ENCODE measurements at places on chromosomes 1 and 21.

GRCh38 chr1:182196897-182197870 lies 135.7 kb upstream of the ZNF648 start:
- no peak for DNase-seq

- no peak for DNase-seq
Measured at GRCh38 chr21:32015461-32016139, 142.8 kb downstream of the HUNK start.

DNA sequence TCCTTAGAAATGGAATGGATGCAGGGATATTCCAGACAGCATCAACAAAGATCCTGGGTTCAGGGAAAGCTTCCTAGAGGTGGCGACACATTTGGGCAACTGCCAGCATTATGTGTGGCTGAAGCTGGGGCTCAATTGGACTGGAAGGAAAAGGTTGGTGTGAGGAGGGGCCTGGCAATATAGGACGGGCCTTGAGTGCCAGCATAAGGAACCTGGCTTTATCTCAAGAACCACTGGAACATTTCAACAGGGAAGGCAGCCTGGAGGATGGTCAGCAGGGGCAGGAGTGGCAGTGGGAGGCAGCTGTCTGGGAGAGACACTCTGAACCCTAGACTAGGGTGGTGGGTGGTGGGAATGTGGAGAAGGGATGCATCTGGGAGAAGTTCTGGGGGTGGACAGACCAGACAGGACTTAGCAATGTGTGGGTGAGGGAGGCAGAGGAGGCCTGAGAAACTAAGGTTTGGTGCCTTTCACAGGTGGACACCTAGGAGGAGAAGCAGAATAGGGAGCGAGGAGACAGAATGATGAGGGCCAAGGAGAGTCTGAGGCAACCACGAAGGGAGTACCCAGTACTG lies 3.5 kb downstream of the SH3BGRL3 start:
- no peak for DNase-seq

DNA sequence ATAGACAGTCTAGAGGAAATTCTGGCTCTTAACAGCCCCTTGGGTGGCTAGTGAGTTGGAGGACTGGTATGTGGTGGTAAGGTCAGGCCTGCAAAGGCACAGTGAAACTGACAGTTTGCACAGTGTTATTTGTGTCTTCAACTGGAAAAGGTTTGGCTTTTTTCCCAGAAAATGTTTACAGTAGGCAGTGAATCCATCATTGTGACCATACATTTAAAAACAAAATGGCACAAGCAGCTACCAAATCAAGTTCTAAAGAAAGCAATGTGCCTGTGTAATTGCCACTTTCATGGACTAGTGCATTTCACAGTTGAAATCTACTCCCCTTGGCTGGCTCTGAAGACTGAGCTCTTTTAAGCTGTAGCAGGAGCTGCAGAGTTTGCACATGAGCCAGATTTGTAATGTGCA lies 24.8 kb downstream of the ATPAF1 start:
- no peak for DNase-seq

- DNase-seq: no peak
Measured at GRCh38 chr1:203098445-203098844, 12.6 kb upstream of the MYOG start.

- DNase-seq: no peak
Measured at GRCh38 chr1:73907051-73907450, 290.9 kb downstream of the LRRIQ3 start.

DNA sequence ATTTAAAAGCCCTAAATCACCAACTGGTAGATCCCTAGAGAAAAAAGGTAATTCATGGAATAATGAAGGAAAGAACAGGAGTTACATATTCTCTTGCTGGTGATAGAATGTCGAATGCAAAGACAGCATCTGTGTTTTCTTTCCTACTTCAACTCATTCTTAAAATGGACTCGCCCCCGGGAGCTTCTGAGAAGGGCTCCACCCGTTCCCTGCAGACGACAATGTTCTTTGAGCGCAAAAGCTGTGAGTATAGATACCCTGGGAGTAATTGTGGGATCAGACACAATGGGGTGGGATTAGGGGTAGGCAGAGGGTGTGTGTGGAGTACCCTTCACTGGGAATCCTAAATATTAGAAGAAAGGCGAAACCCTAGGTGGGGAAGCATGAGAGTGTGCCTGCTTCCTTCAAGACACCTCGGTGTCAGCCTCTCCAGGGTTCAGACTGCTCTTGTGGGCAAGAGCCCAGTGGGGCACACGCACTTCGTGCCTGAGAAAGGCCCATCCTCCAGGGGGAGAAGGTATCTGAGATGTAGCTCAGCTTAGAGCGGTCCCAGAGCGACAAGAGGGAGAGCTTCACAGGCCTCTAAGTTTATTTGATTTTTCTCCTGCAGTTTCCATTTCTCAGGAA lies 123.3 kb upstream of the DPYD start:
- DNase-seq: no peak

Measured in activated naive CD8-positive, alpha-beta T cell treated with anti-CD3 and anti-CD28 coated beads for 36 hours (primary cell).